Stimulated activated CD4-positive, alpha-beta T cell treated with anti-CD3 and anti-CD28 coated beads, TNF-alpha, amount 100 ng/mL, for 4 hours (primary cell): ENCODE measurements at places on chromosomes 16 and 17.

DNA sequence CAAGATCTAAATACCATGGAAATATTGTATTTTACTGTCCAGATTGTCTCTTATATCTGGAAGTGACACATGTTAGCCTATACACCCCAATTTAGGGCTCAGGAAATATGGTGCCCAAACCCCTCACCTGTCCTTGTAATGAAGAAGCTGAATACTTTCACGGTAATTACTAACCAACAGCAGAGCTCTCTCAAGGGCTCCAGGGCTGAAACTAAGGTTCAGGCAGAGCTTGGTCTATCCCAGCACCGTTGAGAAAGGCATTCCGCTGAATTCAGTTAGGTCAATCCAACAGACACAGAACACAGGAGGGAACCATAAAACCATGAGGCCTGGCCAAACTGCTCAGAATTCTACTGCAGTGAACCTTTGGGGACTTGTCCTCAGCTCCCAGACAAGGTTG, 14.9 kb downstream of the MYO18A start:
- DNase-seq: no peak

DNA sequence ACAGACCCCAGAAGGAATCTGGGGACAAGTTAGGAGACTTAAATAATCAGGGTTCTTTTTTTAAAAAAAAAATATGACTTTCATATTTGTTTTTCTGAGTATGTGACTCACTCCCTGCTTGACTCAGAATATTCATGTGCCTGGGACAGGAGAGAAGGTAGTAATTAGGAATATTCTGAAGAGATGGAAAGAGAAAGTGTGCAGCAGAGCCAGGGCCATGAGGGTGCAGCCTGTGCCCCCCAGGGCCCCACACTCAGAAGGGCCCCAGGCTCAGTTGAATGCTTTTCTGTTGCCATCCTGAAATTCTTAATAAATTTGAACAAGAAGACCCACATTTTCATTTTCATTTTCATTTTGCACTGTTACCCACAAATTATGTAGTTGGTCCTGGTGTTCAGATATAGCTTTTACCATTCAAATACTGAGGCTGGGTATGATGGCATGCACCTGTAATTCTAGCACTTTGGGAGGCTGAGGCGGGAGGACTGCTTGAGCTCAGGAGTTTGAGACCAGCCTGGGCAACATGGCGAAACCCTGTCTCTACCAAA, 11.5 kb upstream of the LONP2 start:
- no peak for DNase-seq

GRCh38 chr17:82611140-82612058, 36.8 kb downstream of the WDR45B start:
- DNase-seq: no peak

- DNase-seq: no peak
Observed at GRCh38 chr17:68343976-68344375, 52.7 kb downstream of the ARSG start.

DNA sequence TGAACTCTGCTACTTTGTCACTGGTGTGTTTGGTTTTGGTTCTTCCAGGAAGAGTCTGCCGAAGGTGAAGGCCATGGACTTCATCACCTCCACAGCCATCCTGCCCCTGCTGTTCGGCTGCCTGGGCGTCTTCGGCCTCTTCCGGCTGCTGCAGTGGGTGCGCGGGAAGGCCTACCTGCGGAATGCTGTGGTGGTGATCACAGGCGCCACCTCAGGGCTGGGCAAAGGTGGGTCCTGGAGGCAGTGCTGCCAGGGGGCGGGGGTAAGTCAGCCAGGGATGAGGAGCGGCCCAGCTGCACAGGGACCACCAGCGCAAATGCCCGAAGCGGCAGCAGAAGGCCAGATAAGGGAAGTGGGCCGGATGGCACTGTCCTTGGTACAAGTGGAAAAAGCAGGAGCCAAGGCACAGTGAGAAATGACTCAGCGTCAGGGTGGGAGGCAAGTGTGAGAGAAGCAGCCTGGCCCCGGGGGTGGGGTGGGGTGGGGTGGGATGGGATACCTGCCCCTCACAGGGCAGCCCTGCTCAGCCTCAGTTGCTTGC, 41.9 kb downstream of the TMEM11 start:
- DNase-seq: no peak

- DNase-seq: no peak
Observed at GRCh38 chr17:67196422-67196821, 48.6 kb downstream of the HELZ start.

DNA sequence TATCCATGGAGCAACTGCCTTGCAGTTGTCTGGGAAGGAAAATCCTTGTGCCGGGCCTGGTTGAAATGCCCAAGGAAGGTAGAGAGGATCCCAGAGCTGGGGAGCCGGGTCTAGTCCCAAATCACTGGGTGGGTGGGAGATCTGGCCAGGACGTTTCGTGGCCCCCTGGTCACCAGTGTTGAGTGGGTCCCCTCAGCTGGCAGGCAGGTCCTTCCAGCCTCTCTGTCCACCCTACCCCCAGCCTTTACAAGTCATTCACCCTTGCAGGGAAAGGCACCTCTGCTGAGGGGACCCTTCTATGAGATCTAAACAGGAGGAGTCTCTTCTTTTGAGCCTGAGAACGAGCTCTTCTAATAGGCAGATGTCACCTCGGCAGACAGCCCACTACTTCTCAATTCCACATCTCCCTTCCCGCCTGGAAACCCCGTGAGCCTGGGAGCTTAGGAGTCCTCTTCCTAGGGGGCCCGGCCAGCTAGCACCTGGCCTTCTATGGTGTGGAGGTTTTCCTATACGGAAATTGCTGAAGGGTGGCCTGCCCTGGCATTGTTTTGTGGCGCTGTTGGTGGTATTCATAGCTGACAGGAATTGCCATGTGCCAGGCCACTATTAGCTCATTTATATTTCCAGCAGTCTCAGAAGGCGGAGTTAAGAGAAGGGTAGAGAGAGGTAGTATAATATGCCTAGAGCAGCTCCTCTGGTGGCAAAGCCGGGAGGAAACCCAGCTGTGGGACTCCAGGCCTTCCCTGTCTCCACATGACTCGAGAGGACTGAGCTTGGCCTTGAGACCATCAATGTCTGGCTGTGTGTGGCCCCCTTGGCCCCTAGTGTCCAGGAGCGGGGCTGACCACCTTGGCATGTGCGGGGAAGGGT, 13.3 kb downstream of the MPRIP start:
- DNase-seq: no peak
